ENCODE measurements at places on chromosomes 7 and 10.
A peak's percentile ranks its signal among the peaks of the same experiment; 100 is the strongest.

DNA sequence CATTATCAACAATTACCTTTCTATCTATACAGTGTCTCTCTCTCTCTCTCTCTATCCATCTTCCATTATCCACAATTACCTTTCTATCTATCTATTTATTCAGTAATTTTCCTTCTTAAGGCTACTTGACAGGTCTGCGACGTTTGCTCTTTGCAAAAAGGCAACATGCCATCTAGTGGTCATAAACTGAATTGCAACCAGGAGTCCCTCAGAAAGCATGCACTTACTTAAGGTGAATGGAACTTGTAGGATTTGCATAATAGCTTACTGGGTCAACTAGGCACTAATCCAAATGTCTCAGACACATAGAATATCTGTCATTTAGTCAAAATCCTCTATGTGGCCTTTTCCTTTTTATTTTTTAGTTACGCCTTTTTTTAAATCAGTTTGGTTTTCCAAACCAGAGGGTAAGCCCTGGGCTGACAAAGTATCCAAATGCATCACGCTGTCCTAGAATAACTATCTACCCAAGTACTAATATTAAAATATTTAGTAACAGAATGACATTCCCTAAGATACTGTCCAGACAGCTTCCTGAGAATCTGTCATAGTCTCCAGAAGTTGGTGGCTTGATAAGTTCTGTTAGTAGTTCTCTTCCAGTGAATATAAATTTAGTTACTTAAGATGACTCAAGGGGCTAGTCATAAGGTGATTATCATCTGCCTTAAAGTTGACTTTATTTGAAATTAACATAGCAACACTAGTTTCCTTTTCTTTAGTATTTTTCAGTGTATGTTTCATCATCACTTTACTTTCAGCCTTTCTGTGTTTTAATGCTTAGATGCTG, 208.3 kb downstream of the PPP1R3A start:
- peak; percentile 75 for DNase-seq

DNA sequence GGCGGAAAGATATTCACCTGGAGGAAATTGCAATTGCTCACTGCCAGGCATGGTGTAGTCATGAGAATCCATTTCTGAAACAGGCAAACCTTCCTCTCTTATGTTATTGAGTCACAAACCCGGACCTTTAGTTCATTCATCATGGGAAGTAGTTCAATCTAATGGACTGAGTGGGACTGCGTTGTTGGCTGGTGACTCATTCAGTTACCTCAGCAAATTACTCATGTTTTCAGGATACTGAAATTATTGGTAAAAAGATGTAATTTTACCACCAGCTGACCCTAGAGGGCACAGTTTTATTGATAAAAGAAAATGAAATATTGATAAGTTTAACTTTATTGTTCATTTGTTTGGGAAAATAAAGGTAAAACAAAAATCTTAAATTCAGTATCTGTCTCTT, 1194.4 kb upstream of the SORCS1 start:
- no peak for DNase-seq

DNA sequence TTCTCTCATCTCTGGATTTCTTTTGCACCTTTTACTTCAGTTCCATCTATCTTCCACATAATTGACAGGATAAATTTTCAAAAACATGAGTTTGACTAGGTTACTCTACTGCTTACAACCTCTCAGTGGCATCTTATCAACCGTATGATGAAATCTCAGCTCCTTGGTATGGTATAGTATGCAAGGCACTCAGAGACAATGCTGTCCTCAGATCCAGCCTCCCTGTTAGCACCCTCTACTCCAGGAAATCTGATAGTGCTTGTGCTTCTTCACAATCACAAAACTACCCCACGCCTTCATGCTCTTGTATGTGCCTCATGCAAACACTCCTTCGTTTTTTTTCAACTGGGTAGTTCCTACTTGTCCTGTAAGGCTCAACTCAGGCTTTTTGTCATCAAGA, 330.7 kb downstream of the GPR158 start:
- no peak for DNase-seq

DNA sequence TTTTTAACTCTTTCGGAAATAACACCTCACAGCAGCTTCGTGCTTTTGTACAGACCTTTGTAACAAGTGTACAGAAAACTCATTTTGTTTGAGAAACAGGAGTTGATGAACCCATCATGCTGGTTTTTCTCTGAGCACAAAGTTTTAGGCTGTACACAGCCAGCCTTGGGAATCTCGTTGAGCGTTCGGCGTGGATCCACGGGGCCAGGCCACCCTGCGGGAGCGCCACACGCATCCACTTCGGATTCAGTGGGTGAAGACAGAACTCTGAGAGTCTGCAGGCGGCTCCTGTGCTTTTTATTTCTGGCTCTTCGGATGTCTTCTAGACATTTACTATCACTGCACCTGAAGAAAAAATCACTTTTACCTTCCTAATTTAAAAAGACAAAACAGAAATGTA, 131.2 kb downstream of the SMURF1 start:
- no peak for DNase-seq

- no peak for DNase-seq
These were observed 66.0 kb upstream of the FGL2 start for GRCh38 chr7:77265666-77266065.

GRCh38 chr10:16854623-16855022, 37.4 kb upstream of the RSU1 start:
- no peak for DNase-seq

DNA sequence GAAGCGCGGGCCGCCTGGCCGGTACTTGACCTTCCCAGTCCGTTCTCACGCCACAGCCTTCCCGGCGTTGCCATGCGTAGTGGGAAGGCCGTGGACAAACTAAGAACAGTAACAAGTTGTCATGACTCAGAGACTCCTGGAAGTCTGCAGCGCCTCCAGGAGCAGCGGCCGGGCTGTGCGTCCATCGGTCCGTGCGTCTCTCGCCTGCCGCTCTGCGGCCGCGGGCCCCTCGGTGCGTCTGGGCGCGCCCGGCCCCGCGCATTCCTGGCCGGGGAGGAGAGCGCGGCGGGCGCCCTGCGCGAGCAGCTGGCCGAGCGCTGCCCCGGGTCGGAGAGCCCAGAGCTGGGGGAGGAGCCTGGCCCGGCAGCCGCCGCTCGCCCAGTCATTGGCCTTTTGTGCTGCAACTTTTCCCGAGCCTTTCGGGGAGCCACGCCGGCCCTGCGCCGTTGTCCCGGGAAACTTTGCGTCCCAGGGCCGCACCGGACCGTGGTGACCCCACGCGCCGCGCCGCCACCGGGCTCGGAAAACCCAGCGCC, 123.7 kb downstream of the TACC2 start:
- no peak for DNase-seq

DNA sequence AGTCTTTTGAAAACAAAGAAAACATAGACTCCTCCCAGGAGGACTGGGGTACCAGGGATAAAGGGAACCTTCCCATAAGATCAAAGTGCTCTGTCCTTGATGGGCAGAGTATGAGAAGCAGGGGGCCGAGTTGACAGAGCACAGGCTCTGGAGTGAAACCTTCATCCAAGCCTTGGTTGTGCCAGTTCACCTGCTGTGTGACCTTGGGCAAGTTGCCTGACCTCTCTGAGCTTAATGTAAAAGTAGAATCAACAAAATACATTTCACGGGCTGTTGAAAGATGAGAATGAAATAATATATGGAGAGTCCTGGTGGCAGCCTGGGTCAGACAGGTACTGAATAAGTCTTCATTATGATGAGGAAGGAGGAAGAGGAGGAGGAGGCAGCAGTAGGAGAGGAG, 69.9 kb downstream of the SLIT1 start:
- no peak for DNase-seq

GRCh38 chr10:32004161-32004591, 52.0 kb downstream of the KIF5B start:
- DNase-seq: no peak

GRCh38 chr10:84447701-84448400, 119.5 kb downstream of the CCSER2 start:
- DNase-seq: no peak

GRCh38 chr10:27138277-27138676, 15.9 kb downstream of the YME1L1 start:
- no peak for DNase-seq

- no peak for DNase-seq
These were observed 71.1 kb upstream of the CUX1 start for GRCh38 chr7:101746314-101746713.

DNA sequence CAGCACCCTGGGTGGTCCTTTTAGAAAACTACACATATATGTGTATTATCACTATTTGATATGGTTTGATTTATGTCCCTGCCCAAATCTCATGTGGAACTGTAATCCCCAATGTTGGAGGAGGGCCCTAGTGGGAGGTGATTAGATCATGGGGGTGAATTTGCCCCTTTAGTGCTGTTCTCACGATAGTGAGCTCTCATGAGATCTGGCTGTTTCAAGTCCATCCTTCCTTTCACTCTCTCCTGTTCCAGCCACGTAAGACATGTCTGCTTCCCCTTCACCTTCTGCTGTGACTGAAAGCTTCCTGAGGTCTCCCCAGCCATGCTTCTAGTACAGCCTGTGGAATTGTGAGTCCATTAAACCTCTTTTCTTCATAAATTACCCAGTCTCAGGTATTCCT, 37.3 kb downstream of the DOCK4 start:
- DNase-seq: no peak

GRCh38 chr7:23456093-23456492, 14.2 kb downstream of the IGF2BP3 start:
- DNase-seq: no peak

GRCh38 chr10:97319671-97320479, 804 bp downstream of the FRAT1 start:
- DNase-seq: peak; percentile 38

All from NCI-H1092 treated with DMSO at 0.1 percent for 48 hours (cell line).